ENCODE measurements at places on chromosomes 16 and 17. TPM values are rescaled to one million over a fixed set of nuclear protein-coding genes. Genes with fewer than 3 reads are reported as not detected.

CBFA2T3 gene
- 7.4 TPM for polyA plus RNA-seq

GRCh38 chr16:30983289-30983889 is 1.6 kb upstream of the HSD3B7 start:
- DNase-seq = no peak

- no peak for DNase-seq
These were observed 1.4 kb upstream of the KRT28 start for GRCh38 chr17:40801157-40801556.

- DNase-seq = no peak
These were observed 114.9 kb upstream of the TOM1L1 start for GRCh38 chr17:54785643-54786268.

- no peak for DNase-seq
These were observed 82.4 kb upstream of the COX10 start for GRCh38 chr17:13986855-13987254.

- DNase-seq = no peak
These were observed 9.8 kb downstream of the TMEM208 start for GRCh38 chr16:67236563-67237395.

GRCh38 chr17:2860045-2860444 is 63.8 kb downstream of the RAP1GAP2 start:
- no peak for DNase-seq

DNA sequence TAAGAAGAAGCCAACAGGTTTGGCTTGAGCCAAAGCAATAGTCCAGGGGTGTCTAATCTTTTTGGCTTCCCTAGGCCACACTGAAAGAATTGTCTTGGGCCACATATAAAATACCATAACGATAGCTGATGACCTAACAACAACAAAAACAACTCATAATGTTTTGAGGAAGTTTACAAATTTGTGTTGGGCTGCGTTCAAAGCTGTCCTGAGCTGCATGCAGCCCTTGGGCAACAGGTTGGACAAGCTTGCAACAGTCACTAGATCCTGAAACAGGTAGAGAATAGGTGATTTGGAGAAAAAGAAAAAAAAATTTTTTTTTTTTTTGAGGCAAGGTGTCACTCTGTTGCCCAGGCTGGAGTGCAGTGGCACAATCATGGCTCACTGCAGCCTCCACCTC is 4.5 kb downstream of the CRYBA1 start:
- DNase-seq = no peak

LRRC46 gene
- 1.5 TPM for polyA plus RNA-seq

DNA sequence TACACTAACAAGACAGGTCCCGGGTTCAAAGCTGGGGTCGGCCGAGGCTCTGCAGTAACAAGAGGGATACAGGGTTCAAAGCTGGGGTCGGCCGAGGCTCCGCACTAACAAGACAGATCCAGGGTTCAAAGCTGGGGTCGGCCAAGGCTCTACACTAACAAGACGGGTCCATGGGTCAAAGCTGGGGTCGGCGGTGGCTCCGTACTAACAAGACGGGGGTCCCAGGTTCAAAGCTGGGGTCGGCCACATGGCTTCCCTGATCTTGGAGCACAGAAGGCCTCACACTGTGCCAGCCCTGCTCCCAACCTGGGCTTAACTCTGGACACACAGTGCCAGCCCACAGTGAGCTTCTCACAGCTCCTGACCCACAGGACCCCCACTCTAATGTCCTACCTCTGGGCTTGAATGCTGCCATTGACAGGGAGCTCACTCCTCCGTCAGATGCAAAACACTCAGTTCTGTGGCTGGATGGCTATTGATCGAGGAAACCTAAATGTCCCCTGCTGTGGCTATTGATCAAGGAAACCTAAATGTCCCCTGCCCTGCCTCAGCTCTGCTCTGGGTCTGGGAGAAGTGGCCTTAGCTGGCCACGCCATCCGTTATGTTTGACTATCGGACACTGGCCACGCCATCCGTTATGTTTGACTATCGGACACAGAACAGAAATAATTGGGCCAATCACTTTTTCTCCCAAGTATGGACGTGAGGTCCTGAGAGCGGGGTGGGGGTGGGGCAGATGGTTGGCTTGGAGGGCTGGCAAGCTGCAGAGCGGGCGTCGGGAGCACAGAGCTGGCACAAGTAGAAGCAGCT is 54.6 kb upstream of the DOC2B start:
- no peak for DNase-seq

- no peak for DNase-seq
These were observed 38.8 kb downstream of the SHISA6 start for GRCh38 chr17:11279776-11280344.

DNA sequence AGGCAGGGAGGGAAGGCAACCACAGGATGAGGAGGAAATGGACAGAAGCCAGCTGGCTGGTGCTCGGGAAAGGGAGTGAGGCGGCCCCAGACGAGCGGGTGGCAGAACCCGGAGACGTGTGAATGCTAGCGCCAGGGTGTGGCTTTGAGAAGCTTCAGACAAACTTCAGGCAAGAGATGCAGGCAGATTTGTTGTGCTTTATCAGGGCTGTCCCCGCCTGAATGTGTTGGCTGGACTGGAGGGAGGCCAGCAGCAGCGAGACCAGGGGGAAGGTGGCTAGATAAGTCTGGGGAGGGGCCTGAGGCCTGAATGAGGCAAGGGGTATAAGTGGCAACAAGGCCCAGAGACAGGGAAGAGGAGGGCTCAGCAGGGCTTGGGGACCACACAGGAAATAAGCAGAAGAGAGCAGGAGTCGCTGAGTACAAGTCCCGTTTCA is 22.0 kb downstream of the CAMKK1 start:
- no peak for DNase-seq

CBX1 gene
- 63.6 TPM for polyA plus RNA-seq

FBXO39 gene
- 1.8 TPM for polyA plus RNA-seq

PRPF8 gene
- polyA plus RNA-seq = 177 TPM

GRCh38 chr16:23223368-23223767 is 40.8 kb downstream of the SCNN1G start:
- no peak for DNase-seq

GRCh38 chr17:38512473-38513058 is 84.3 kb downstream of the ARHGAP23 start:
- no peak for DNase-seq

MT1M gene
- 2.5 TPM for polyA plus RNA-seq

DNA sequence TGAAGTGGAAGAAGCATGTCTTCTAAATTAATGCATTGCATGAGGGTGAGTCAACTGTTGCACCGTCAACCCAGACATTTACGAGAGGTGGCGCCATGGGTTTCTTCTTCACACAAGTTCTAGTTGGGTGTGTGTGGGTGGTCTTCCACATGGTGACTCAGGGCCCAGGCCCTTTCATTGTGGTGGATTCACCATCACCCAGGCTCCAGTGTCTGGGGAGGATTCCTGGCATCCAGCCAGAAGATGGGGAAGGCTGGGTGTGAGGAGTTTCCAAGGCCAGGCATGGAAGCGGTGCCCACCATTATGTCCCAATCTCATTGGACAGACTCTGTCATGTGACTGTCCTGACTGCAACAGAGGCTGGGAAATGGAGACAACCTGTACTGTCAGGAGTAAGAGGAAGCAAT is 21.4 kb upstream of the JPH3 start:
- DNase-seq = no peak

NRN1L gene
- polyA plus RNA-seq = 1.6 TPM

DNA sequence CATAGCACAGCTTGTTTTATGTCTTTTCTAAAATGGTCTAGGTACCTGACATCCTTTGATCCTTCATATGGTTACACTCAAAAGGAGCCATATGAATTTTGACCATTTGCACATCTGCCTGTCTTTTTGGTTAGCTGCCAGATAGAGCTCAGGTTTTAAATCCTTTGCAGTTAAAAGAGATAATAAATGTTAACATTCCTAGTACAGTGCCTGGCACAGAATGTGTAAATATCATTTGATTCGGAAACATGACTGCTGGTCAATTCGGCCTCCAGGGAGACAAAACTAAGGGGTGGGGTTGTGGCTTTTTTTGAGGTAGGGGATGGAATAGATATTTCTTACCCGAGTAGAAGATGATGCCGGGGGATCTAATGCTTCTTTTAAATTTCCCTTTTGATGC is 64.2 kb downstream of the FTO start:
- no peak for DNase-seq

GRCh38 chr16:54582631-54583250 is 296.2 kb upstream of the IRX3 start:
- DNase-seq = no peak

KRT39 gene
- not detected for polyA plus RNA-seq

RPL26 gene
- 3,709 TPM for polyA plus RNA-seq

SSTR5 gene
- polyA plus RNA-seq = 1.2 TPM

DNA sequence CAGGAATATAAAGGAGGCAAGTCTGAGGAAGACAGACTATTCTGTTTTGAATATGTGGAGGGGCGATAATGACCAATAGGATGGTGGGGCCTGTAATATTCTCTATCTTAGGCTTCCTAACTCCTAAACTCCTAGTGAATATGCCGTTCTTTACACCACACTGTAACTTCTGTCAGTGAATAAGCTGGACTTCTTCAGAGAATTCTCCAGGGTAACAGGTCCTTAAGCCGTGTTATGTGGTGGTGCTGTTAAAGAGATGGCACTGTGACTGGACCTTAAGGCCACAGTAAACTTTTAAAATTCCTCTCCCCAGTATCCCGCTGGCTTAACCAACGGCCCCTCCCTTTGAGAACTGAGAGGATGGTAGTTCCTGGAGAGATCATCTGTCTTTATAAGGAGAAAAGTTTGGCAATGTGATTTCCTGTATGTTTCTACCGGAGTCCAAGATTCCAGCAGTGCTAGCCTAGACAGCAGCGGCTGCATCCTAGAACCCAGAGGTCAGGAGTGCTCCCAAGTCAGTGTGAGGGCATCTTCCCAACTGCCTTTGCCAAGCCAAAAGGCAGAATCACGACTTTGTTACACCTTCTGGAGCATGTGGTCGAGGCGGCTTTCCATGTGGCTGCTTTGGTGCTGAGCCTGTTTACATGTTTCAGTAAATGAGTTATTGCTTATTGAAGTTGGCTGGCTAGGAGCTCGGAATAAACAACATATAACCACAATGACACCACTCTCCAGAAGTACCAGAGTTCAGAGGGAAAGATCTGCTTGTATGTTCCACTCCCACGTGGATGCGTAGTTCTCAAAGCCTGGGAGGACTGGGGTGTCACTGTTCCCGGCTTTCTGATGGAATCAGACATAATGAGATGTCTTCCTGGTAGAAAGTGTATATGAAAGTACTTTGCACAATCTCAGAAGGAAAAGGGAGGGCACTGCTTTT is 41.0 kb downstream of the TUBD1 start:
- no peak for DNase-seq

MT1A gene
- 0.31 TPM for polyA plus RNA-seq

DNA sequence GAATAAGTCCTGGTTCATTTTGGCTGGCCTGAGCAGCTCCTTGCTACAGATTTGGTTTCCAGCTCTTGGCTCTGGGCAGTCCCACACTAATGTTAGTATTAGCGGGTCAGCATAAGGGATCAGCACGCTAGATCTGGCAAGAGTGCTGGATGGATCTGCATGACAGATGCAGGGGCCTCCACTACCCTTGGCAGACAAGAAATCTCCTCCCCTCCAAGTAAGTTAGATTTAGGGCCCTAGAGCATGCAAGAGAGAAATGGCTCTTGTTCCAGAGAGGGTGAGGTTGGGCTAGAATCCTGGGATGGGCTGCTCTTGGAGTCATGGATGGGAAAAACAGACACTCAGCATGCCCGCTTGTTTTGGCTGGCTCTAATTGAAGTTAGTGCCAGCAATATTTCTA is 414.3 kb downstream of the RBFOX1 start:
- DNase-seq = no peak

LRRC37A gene
- polyA plus RNA-seq = 6.2 TPM

CDRT4 gene
- 29.3 TPM for polyA plus RNA-seq

- DNase-seq = no peak
These were observed 79.7 kb upstream of the NOL11 start for GRCh38 chr17:67637901-67638641.

CD79B gene
- 1.2 TPM for polyA plus RNA-seq

NPIPB6 gene
- 1.8 TPM for polyA plus RNA-seq

- no peak for DNase-seq
These were observed 208.3 kb downstream of the RGS9 start for GRCh38 chr17:65345261-65346005.

HOXB3 gene
- polyA plus RNA-seq = 30.8 TPM

- DNase-seq = no peak
These were observed 1.5 kb upstream of the GPRC5C start for GRCh38 chr17:74430385-74430705.

- no peak for DNase-seq
These were observed 392 bp upstream of the HID1 start for GRCh38 chr17:74972973-74973328.
